ENCODE measurements at places on chromosomes 11 and 22. TPM values are rescaled to one million over a fixed set of nuclear protein-coding genes. Genes with fewer than 3 reads are reported as not detected.

GRCh38 chr11:64409707-64410403 is 50.9 kb downstream of the RPS6KA4 start:
- DNase-seq: no peak

DNA sequence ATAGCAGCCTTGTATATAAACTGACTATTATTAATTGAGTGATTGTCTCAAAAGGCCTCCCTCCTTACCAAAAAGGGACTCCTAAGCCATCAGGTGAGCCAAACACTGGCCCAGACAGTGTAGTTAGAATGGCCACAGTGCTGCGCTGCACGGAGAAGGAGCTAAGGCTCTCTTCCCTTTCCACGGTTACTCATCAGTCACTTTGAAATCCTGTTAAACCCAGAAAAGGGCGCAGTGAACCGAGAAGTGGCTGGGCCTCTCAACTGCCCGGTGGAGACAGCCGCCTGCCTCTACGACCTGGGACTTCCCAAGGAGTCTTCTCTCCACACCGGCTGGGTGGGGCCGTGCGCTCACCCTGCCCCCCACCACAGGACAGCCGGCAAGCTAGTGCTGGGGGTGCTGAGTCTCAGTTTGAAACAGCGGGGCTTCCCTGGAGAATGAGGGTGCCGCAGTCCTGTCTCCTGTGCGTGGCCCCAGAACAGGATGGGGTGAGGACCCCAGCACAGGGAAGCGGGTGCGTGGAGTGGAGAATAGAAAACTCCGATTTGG is 1.3 kb downstream of the MYH9 start:
- DNase-seq: no peak

DNA sequence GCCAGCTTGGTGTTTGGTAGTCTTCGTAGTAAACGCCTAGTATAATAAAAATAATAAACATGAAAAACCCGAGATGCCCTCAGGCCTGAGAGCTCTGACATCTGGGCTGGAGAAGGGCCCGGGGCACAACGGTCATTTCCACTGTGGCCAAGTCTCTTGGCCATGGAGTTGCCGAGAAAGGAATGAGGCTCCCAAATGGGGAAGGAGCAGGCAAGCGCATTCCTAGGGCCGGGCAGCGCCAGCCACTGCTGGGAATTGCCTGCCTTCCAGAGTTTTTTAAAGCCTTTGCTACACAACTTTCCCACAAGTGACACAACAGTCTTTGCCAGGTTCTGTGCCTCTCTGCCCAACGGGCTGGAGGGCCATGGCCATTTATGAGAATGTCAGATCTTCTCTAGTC is 103.4 kb downstream of the NAV2 start:
- DNase-seq: no peak

- DNase-seq: no peak
Observed at GRCh38 chr11:74776546-74776945, 27.9 kb downstream of the RNF169 start.

DNA sequence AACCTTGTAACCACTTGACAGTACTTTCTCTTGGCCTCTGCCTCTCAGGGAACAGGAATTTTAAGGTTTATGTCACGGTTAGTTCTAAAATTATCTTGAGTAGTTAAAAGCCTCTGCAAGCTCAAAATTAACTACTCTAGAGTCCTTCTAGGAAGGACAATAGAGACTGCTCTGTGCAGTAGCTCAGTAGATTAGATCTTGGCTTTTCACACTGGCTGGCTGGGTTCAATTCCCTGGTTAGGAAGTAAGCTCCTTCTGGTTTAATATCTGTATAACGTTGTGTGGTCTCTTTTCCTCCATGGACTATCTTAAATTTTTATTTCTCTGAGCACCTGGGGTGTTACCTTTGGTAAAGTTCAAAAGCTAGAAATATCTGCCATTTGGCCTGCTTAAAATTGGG is 109.2 kb downstream of the AASDHPPT start:
- DNase-seq: no peak

GRCh38 chr22:45535290-45535689 is 32.6 kb downstream of the FBLN1 start:
- DNase-seq: no peak

DNA sequence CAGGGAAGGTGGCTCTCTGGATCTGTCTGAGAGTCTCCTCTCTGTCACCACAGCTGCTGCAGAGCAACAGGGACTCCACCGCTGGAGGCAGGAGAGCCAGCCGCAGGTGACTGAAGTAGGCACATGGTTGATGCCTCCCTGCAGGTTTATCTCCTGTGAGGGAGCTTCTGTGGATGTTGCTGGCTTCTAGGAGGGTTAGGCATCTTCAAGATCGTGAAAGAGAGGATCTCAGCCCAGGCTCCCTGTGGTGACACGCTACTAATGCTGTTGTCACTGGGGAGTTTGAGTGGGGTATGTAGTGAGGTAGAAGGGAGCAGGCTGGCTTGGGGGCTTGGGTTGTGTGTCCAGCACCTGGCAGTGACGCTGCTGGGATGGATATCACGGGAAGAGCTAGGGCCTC is 34.1 kb downstream of the DAGLA start:
- no peak for DNase-seq

DNA sequence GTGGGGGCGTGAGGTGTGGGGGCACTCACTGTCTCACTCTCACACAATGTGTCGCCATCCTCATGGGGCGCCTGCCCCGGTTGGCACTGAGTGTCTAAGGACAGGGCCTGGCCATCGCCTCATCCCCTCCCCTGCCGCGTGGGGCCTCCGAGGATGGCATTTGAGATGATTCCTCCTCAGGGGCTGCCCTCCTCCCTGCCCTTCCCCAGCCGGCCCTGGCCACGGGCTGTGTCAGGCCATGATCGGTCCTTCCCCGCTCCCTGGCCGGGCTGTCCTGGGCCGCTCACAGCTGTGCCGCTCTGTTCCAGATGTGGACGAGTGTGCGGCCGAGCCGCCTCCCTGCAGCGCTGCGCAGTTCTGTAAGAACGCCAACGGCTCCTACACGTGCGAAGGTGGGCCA is 4.5 kb downstream of the CRELD2 start:
- DNase-seq: no peak

DNA sequence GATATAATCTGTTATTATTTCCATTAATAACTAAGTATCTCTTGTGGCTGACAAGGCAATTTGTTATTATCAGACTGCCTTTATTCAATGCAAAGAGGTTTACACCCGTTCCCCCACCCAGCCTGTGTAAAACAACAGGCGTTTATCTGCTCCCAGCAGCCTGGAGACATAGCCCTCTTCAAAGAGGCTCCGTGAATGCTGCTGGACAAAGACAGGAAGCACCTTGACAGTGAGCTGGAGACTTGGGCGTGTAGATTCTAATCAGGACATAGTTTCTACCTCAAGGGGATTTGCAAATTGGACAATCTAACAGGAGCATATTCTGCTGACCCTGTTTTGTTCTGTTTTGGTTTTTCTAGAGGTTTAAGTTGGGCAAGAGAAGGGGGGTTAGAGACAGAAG is 733.0 kb upstream of the KIRREL3 start:
- no peak for DNase-seq

DNA sequence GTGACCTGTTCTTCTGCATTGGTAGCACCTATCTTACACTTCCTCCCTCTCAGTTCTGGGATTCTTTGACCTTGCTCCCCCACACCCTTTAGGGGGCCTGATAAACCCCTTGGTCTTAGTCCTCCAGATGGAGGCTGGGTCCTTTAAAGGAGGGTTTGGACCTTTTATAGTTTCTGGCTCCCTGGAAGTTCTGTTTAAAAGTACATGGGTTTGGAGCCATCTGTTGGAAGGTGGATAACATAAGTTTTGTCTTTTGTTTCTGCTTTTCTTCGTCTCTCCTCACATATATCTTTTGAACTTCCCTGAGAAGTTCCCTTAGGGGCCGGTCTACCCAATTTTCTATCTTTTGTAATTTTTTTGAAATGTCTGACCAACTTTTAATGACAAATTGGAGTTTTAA is 17.9 kb upstream of the HYLS1 start:
- DNase-seq: no peak

DNA sequence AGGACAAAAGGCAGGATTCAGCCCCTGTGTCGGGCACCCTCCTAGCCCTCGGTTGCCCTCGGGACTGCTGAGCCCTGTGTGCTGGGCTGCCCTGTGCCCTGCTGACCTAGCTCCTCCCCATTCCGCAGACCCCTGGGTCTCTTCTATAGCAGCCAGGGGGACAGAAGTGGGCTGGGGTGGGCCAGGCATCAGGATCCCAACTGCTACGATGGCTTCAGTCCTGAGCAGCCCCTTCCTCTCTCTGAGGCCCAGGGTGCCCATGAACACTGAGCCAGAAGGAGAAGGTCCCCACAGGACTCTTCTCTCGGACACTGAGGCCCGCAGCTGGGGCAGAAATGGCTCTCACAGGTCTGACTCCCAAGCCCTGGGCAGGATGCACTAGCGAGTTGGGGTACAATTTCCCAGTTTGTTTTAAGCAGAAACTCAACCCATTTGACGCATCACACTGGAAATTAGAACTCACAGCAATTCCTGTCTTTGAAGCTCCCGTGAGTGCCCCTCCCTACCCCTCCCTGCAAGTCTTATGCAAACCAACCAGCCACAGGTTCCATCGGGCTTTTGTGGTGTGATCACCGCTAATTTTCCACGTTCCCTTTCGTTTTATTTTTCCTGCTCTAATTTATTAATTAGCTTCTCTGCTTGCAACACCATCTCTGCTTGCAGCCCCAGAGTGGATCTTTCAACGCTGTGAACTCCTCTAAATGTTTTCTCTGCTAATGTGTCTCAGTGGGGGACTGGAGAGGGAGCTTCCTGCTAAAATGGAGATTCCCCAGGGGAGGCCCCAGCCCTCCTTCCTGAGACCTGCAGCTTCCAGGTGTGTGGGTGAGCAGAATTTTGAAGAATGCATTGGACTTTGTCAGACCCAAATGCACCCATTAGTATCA is 56.7 kb downstream of the PHF21B start:
- DNase-seq: no peak

DNA sequence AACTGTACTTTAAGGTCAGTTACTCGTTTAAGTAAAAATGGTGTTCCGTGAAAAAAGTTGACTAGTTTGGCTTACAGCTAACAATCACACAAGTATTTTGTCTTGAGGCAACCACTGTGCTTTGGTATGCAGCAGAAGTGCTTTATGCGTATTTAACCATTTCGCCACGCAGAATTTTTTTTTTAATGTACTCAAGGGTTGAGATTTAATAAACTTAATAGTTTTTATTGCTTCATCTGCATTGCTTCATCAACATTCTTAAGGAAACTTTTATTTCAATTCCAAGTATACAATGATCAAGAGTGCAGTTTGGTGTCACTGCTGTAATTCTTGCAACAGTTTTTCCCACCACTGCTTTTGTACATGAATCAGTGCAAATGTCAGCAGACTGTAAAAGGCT is 66.4 kb downstream of the ZNRF3 start:
- no peak for DNase-seq

GRCh38 chr22:49363526-49364230 is 464.0 kb downstream of the BRD1 start:
- DNase-seq: no peak

DNA sequence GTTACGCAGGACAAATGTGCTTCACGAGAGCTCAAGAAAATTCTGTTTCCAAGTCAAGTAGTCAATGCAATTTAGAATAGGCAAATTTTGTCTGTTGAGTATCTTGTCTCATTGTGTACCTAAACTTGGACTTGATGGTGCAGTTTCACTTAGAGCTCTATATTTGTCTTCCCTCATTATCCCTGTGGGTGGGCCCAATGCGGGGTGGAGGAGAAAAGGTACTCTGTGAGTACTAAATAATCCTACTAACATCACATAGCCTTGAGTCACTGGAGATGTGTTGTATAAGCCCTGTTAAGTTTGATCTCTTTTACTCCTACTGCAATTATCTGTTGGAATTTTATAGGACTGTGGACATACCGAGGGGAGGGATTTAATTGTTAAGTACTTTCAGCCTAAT is 331.2 kb downstream of the METTL15 start:
- no peak for DNase-seq

DNA sequence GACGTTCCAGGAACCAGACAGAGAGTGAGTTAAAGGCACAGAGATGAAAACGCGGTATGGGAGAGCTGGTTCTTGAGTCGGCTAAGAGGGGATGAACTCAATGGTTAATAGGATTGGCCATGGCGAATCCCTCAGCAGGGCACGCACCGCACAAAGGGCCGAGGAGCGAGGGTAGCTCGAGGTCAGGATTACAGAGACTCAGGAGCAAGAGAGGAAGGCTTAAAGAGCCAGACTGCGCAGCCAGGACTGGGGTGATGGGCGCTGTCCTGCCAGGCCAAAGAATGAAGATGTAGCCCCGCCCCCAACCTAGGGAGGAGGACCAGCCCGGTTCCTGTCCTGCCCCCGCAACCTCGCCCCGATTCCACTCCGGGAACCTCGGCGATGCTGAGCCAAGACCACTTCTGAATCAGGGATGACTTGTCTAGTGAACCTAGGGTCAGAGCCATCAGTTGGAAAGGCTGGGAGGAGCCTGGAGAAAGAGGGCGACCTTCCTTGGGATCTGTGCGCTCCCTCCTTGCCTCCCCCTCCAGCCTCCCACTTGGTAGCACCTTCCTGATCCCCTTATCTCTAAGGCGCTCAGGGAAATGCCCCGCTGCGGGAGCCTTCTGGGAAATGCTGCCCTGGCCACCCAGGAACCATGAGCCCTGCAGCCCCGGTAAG is at the start of gene PLEKHB1:
TSS of gene PLEKHB1 (plus strand) at position 610 of the 660 bp plus-strand sequence. CDS start at position 638, 28 bp downstream.
- no peak for DNase-seq

DNA sequence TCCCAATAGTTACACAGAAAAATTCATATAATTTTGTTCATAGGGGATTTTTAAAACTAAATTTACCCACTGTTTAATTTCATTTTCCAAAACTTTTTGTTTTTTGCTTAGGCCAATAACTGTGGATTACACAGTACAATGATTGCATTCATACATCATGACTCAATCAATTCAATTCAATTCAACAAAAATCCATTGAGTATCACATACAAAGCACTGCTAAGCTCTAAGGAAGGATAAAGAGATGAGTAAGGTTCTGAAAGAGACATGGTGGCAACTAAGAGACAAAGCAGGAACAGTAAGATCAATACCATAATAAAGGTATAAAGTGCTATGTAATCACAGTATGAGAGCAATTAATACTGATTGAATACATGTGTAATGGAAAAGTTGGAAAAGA is 9.4 kb upstream of the LAYN start:
- no peak for DNase-seq

DNA sequence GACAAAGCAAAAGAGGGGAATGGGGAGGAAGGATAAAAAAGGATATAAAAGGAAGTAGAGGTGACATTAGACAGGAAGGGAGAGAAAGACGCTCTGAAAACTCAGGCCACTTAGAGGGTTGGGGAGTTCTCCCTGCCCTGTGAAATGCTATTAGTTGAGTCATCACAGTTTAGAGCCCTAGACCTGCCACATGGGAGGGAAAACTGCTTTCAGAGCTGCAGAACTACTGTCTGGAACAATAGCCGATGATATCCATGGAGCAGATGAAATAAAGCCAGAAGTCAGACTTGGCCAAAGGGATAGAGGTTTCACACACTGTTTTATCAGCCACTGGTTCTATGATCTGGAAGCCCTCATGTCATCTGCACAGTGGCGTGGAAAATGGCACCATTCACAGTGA is 157.9 kb downstream of the NCAM1 start:
- no peak for DNase-seq

- no peak for DNase-seq
Observed at GRCh38 chr11:74468936-74469335, 1.6 kb upstream of the KCNE3 start.

KDM4E gene
- not detected for total RNA-seq

SYT13 gene
- 219 TPM for total RNA-seq

SLC5A4 gene
- not detected for total RNA-seq

DERL3 gene
- 0.62 TPM for total RNA-seq

INS gene
- not detected for total RNA-seq

PAMR1 gene
- total RNA-seq: 3.0 TPM

Measured in occipital lobe (tissue), 3 donors.